ENCODE measurements at places on chromosomes 4 and X.

- DNase-seq: no peak
These were observed 25.5 kb downstream of the ASB9 start for GRCh38 chrX:15244421-15244820.

- no peak for DNase-seq
These were observed 59.4 kb downstream of the MTHFD2L start for GRCh38 chr4:74217365-74217764.

DNA sequence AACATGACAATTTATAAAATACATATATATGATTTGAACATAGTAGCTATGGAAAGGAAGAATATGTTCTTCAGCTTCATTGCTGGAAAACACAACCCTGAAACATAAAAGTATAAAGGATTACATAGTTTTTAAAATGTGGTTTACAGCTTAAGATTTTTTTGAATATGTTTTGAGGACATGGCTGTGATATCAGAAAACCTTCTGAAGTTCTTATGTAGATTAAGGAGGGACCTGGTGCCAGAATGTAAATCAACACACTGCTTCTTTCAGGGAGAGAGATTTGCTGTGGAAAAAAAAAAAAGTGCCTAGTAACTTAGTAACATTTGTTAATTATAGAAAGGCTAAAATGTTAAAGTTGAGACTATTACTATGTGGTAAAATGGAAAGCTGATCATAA is 1261.8 kb downstream of the ADGRL3 start:
- DNase-seq: no peak

- DNase-seq: no peak
These were observed 214.3 kb downstream of the FAT4 start for GRCh38 chr4:125529071-125529470.

- no peak for DNase-seq
These were observed 94.4 kb upstream of the LIMCH1 start for GRCh38 chr4:41443340-41444079.

DNA sequence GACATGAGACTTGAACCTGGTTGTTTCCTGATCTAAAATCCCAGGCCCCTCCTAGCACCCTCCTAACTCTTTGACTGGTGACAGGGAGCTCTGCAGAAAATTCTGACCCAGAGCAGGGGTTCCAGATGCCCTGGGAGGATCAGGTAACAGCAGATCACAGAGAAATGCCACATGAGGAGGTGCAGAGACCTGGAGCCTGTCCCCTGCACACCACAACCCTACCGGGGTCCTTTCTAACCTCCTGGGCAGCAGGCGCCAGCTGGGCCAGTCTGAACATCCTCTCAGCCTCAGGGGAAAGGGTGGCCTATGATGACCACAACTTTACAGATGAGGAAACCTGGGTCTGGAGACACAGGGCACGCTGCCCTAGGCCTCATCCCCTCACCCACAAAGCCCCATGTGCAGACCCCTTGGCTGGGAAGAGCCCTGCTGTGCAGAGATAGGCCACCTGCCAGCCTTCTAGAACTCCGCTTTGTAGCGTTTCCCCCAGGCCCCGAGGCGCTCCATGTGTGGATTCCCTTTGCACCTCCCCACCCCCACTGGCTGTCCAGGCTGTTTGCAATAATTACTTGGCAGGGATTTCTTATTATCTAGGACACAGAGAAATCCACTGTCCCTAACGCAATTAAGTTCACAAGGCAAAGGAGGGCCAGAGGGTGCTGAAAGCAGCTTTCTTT is 36.5 kb downstream of the WDR1 start:
- no peak for DNase-seq

DNA sequence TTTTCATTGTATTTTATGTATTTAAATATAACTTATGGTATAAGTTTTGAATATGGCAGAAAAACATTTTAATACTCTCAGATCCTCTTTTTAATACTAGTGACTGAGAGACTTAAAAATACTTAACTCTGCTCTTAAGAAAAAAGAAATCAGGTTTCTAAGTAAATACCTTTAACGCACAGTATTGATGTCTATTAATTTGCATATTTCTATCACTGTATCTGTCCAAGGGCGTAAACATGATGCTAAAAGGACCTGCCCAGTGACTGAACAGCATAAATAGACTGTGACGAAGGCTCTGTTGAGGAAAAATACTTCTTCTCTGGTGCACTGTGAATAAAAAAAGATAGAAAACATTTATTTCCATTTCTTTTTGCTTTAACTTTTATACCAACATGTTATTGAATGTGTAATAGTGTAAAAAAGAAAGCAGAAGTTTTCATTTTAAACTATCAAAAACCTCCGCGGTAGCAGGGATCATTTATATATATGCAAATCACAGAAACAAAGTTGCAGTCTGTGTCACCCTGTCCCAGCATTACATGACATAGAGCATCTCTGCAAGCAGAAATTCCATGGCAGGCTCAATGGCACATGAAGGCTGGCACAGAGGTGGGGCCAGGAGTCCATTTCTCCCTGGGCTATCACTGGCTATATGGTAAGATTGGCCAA is 75.4 kb downstream of the ZAR1 start:
- no peak for DNase-seq

DNA sequence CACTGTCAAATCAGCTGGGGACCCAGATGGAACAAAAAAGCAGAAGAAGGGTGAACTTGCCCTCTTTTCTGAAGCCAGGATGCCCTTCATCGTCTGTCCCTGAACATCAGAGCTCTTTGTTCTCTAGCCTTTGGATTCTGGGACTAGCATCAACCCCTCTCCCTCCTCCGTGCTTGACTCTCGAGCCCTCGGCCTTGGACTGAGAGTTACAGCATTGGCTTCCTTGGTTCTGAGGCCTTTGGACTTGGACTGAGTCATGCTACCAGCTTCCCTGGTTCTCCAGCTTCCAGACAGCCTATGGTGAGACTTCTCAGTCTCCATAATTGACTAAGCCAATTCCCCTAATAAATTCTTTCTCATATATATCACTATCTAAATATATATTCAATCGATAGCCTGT is 38.4 kb downstream of the WDFY3 start:
- DNase-seq: no peak

GRCh38 chr4:632196-632790 is 6.9 kb downstream of the PDE6B start:
- DNase-seq: no peak

DNA sequence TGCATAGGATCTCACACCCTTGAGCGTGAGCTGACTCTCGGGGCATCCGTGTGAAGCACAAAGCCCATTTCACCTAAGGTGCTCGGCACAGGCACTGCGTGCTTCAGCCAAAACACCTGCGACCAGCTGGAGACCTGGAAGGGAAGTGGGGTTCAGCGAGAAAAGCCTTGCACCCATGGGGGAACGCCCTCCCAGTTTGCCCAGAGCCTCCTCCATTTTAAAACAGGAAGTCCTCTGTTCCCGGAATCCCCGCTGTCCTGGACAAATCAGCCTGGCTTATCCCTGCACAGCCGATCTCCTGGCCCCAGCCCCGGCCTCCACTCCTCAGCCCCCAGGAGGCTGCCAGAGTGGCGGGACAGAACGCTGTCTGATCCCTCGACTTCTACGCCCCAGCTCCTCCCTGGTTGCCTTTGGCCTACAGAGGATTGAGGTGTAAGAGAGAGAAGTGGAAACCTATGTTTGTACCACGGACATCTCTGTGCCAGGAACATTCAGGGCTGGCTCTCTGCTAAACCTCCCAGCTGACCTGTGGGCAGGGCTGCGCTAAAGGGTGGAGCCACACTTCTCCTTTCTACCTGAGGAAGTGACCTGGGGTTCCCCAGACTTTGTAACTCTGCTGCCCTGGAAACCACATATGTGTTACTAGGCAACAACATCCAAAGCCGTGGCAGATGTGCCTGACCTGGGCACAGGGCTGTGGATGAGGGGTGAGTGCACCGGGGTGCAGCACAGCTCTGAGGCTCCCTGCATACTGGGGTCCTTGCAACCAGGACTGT is 3.8 kb upstream of the C4orf50 start:
- DNase-seq: no peak

GRCh38 chr4:48899950-48900349 is 6.6 kb downstream of the OCIAD2 start:
- no peak for DNase-seq

- no peak for DNase-seq
These were observed 125.0 kb downstream of the SPCS3 start for GRCh38 chr4:176444741-176445140.

DNA sequence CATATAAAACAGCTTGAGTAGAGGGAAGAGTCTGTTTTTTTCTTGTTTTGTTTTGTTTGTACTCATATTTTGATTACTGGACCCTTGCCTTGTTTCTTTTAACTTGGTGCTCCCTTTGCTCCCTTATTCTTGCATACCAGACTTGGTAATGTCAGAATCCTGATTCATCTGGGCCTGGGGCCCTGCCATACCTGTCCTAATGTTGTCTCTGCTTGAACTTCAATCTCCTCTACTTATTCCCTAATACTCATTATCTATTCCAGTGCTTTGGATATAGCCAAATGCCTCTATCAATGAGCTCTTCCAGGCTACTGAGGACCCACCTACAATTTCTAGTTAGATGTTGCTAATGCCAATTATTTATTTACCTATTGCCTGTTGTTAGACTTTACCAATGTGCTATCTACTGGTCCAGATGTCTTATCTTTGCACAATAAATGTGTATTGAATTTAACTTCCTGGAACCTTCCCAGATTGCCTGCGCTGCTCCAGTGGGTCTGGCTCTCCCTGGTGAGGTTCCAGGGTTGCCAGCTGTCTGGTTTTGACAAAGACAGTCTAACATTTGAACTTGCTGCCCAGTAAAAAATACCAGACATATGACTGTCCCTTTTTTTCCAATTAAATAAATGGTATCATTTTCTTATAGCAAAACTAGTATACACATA is 64.4 kb upstream of the ACSL4 start:
- DNase-seq: no peak

DNA sequence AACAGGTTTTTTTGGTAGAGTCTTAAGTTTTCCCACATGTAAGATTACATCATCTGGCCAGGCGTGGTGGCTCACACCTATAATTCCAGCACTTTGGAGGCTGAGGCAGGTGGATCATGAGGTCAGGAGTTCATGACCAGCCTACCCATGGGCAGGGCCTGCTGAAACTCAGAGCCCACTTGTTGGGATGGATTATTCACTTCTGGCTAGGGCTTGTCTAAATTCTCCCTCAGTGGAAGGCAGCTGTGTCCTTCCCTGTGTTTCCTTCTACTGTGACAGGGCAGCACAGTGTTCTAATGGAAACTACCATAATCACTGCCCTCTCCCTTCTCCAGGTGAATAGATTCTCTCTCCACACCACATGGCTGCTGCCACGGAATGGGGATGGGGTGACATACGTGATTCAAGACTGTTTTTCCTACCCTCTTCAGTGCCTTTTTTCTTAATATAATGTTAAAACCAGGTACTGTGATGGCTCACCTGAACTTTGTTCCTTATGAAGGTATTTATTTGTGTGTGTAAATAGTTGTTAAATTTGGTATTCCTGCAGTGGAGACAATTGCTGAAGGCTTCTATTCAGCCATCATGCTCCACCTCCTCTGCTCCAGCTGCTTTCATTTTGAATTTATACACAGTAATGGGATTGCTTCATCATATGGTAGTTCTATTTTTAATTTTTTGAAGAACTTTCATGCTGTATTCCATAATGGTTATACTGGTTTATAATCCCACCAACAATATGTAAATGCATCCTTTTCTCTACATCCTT is 287.2 kb upstream of the HS3ST1 start:
- no peak for DNase-seq

DNA sequence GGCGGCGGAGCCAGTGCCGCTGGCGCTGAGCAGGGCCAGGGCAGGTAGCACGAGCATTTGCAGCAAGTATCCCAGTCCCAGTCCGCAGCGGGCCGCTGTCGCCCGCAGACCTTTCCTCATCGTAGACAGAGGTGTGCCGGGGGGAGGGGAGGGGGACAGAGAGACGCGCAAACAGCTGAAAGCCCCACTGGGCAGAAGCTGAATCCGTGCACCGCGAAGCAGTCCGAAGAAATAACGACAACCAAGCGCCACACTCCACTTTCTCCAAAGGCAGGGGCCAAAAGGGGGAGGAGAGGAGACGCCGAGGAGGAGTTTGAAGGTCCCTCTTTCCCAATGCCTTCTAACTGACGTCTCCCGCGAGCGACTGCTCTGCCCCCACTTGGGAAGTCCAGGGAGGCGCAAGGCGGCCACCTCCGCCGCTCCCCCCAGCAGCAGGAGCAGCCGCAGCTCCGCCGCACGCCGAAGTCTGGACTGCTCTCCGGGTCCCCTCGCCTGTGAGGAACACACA is at the start of gene UNC5C:
Gene UNC5C, minus strand, starts transcription at position 236 of the 508 bp plus-strand sequence.
- DNase-seq: no peak

GRCh38 chr4:38387348-38387747 is 276.7 kb upstream of the KLF3 start:
- no peak for DNase-seq

- no peak for DNase-seq
These were observed 26.0 kb downstream of the MANBA start for GRCh38 chr4:102734591-102735385.

DNA sequence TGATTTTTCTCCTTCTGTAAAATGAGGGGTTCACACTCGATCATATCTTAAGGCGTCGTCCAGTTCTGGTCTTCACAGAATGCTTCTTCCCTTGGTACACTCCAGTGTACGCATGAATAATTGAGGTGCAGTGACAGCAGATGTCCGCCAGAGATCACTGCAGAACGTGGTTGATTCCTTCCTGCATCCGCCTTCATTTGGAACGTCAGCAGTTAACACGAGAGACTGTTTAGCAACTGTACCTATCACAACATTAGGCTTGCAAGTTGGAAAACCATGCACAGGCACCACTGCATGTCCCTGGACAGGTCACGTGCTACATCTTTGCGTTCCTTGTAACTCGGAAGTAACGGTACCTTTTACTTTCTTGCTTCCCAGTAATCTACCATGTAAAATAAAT is 66.0 kb upstream of the GEMIN8 start:
- peak; percentile 25 for DNase-seq

DNA sequence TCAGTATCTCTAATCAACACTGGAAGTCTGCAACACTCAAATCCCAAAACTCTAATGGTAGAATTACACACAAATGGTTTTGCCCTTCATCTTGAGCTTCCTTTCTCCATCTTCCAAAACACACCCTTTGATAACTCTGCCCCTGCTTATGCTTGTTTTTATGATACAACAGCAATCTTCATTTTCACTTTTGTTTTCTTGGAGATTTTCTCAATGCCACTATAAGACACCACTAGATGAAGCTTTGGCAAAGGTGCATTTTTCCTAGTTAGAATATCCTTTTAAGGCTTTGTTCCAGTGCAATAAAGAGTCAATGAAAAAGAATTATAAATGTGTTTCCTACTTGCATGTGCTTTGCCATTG is 472.4 kb upstream of the NWD2 start:
- DNase-seq: no peak
